ENCODE measurements at places on chromosomes 13 and 19.

GRCh38 chr13:98731925-98732324 is 20.5 kb downstream of the SLC15A1 start:
- DNase-seq, result no peak

- DNase-seq, result no peak
Measured at GRCh38 chr13:42307461-42307860, 35.5 kb downstream of the AKAP11 start.

- no peak for DNase-seq
Measured at GRCh38 chr19:48813123-48813913, 2.5 kb upstream of the BCAT2 start.

GRCh38 chr19:2540646-2541454 is 64.9 kb downstream of the GADD45B start:
- DNase-seq, result peak; percentile 94

DNA sequence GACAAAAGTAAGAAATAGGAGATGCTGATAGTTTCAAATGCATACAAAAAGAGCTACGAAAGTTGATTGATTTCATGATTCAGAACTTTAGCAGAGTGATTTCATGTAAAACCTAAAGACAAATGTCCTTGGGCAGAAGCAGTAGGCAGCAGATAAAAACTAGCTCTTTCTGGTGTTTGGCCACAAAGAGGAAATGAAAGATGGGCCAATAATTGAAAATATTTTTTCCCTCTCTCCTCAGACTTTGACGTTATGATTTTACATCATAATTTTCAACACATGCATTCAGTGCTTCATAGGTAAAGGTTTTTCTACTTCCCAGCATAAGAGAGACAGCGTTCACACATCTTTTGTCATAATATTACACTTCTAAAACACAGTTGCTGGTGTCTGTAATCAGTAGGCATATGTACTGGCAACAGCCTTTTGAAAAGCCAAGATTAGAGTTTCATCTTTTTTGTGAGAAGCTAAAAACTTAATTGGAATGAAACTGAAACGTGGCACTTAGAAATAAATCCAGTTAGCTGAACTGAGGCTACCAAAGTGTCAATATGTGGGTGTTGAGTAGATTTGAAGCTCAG is 9.3 kb downstream of the SCEL start:
- no peak for DNase-seq

DNA sequence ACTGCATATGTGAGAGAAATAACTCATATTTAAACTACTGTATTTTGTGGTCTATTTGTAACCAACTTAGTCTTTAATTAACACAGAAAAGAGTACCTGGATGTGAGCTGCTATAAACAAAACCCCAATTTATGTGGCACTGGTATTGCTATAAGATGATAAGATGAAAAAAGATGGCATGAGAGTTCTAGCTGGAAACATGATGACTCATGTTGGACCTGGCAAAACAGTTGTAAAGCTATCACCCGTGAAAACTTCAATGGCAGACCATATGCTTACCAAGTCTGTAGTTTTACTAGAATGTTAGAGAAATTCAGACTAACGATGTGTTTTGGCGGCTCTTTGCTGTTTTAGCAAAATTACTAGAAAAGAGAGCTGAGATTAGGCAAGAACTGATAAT is 69.6 kb upstream of the PCDH9 start:
- no peak for DNase-seq

DNA sequence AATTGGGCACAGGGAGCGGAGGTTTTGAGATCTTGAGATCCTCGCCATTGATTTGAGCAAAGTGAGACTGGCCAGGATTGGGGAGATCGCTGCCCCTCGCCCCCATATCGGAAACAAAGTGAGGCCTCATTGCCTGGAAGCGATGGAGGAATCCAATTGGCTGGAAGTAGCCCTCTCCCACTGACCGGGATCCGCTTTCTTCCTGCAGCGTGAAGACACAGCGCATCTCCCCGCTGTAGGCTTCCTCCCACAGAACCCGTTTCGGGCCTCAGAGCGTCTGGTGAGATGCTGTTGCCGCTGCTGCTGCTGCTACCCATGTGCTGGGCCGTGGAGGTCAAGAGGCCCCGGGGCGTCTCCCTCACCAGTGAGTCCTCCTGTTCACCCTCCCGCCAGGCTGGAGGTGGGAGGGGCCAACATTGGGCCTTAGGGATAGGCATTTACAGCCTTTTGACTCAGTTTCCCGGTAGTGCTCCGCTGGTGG is 438 bp downstream of the PRKCSH start:
- no peak for DNase-seq

GRCh38 chr13:29577136-29578051 is 18.1 kb downstream of the SLC7A1 start:
- no peak for DNase-seq

GRCh38 chr13:79403113-79403512 is 2.9 kb downstream of the RBM26 start:
- no peak for DNase-seq

- no peak for DNase-seq
Measured at GRCh38 chr13:78777396-78777795, 118.4 kb upstream of the OBI1 start.

GRCh38 chr13:96809366-96810096 is 184.7 kb downstream of the OXGR1 start:
- DNase-seq, result no peak

DNA sequence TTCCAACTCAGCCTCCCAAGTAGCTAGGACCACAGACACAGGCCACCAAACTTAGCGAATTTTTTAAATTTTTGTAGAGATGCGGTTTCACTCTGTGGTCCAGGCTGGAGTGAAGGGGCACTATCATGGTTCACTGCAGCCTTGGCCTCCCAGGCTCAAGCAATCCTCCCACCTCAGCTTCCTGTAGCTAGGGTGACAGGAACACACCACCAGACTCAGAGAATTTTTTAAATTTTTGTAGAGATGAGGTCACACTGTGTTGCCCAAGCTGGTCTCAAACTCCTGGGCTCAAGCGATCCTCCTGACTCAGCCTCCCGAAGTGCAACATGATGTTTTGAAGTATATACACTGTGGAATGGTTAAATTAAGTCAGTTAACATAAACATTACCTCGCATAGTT is 263.6 kb downstream of the OXGR1 start:
- no peak for DNase-seq

- no peak for DNase-seq
Measured at GRCh38 chr13:82356667-82357410, 1525.4 kb downstream of the SLITRK1 start.

DNA sequence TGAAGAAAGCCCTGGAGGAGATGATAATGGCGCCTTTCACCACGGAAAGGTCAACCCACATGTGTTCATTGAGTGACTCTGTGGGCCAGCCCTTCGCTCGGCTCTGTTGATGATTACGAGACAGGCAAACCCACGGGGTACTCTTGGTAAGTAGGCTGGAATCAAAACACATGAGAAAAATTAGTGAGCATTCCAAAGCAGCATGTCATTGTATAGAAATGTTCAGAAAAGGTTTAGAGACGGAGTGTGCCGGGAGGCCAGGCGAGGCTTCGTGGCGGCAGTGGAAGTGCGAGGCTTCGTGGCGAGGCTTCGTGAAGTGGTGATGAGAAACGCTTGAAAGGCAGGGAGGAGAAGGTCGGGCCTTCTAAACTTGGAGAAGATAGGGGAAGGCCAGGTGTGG is 144.3 kb downstream of the ZNF536 start:
- no peak for DNase-seq

GRCh38 chr19:40862785-40863184 is 12.5 kb upstream of the CYP2A6 start:
- no peak for DNase-seq

DNA sequence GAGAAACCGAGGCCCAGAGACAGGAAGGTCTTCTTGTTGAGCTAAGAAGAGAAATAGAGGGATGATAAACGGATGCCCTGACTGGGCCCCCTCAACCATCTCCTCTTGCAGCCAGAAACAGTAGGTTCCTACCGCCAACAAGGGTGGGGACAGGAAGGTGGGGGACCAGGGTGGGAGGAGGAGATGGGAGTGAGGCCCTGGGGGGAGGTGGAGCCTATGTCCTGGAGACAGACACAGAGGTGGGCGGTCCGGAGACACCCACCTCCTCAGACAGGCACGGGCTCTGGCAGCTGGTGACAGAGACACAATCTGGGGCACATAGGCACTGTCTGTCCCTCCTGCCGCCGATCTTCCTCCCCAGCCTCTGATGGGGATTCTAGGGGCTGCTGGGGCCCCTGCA is 16.9 kb downstream of the GADD45B start:
- DNase-seq, result no peak

DNA sequence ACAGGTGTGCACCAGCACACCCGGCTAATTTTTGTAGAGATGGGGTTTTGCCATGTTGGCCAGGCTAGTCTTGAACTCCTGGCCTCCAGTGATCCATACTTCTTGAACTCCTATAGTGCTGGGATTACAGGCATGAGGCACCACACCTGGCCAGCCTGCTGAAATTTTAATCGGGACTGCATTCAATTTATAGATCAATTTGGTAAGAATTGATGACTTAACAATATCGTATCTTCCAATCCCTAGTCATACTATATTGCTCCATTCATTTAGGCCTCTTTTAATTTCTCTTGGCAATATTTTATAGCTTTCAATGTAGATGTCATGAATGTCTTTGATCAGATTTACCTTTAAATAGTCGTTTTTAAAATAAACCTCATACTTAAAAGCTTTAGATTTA is 5.6 kb upstream of the ZNF45 start:
- no peak for DNase-seq

GRCh38 chr13:113063091-113063491 is 42.5 kb upstream of the F7 start:
- no peak for DNase-seq

DNA sequence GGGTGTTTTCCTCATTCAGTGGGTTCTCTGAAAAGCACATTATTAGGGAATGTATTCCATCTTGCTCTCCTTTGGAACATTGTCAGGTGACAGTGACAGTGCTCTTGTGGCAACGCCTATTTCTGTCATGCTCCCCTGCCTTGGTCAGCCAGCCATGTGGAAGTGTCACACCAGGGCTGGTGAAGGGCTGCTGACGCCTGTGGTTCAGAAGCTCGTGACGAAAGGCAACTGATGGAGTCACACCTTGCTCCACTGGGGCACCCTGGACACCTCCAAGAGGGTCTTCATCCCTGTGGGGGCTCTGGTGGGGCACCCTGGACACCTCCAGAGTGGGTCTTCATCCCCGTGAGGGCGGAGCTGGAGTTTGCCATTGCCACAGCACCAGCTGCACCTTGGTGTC is 68.9 kb upstream of the GPR183 start:
- DNase-seq, result no peak

GRCh38 chr13:108915095-108915633 is 285.8 kb downstream of the MYO16 start:
- DNase-seq, result no peak

- no peak for DNase-seq
Measured at GRCh38 chr13:99331881-99332293, 24.7 kb upstream of the GPR183 start.

DNA sequence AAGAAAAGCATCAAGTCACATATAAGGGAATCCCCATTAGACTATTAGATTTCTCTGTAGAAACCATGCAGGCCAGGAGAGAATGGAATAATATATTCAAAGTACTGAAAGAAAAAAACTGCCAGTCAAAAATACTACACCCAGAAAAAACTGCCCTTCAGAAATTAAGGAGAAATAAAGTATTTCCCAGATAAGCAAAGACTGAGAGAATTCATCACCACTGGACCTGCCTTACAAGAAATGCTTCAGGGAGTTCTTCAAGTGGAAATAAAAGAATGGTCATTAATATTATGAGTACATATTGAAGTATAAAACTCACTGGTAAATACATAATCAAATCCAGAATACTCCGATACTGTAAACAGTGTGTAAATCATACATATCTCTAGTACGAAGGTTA is 35.9 kb downstream of the VWA8 start:
- DNase-seq, result no peak

DNA sequence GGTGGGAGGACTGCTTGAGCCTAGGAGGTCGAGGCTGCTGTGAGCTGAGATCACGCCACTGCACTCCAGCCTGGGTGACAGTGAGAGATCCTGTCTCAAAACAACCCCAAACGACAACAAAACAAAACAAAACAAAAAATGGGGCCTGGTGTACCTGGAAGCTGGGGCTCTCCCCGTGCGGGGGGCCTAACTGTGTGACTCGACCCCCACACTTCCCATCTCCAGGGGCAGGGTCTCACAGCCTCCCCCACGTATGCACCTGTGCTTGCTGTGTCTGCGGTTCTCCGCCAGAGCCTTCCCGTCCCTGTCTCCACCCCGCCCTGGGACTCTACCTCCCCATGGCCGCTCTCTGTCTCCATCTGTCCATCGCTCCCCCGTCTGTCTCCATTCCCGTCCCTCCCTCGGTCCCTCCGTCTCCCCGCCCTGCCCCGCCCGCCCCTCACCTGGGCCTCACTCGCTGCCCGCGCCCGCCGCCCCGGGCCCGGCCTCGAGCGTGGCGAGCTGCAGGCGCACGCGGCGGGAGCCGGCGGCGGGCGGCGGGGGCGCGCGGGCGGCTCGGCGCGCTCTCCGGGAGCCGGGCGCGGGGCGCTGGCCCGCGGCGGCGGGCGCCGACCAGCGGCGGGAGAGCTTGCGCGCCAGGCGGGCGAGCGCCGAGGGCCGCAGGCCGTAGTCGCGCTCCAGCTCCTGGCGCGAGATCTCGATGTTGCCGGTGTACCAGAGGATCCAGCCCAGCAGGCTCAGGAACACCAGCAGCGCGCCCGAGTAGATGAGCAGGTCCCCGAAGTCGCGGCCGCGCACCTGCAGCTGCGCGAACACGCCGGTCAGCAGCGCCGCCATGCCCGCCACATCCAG is 587 bp downstream of the TMEM238 start:
- peak; percentile 70 for DNase-seq

- DNase-seq, result peak; percentile 93
Measured at GRCh38 chr19:8412783-8413628, at the start of gene MARCHF2. Gene MARCHF2, plus strand, starts transcription at chr19:8413305. Its CDS starts 8,536 bp downstream, at chr19:8421841.

DNA sequence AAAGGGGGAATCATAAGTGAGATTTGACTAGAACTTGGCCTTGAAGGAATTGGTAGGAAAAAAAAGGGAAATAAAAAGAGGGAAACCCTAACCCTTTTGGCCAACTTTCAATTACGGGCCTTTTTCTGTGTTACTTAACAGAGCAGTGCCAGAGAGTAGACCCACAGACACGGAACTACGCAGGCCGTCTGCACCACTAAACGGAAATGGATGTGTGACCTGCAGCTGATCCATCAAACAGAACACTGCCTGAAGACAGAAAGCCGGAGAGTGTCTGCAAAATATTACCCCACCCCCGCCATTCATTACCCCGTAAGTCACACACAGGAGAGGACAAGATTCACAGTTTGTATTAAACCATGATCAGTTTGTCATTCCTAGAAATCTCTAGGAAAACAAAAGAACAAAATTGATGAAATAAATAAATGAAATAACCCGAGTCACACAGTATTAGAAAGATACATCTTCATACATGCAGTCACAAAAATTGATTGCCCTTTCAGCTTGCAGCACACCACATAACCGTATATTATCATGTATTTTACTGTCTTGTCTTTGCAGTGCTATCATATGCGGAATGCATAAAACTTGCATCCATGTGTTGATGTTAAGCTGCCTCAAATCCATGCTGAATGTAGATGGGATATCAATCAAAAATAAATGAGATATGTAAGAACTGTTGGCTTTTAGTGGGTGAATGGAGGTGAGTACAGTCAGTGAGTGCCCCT is 424.7 kb downstream of the IRS2 start:
- DNase-seq, result no peak

GRCh38 chr13:109919715-109920375 is 133.5 kb upstream of the IRS2 start:
- DNase-seq, result no peak

All from mesothelial cell of epicardium (in vitro differentiated cells).